Activated CD4-positive, alpha-beta T cell treated with anti-CD3 and anti-CD28 coated beads, Interleukin-2, Interleukin-6, amounts not matched to agents 100 ng/mL and 50 ng/mL, durations not matched to agents 16 hours and 8 hours (primary cell): ENCODE measurements at places on chromosomes 11 and 22.

- no peak for DNase-seq
These were observed 11.4 kb downstream of the GNB1L start for GRCh38 chr22:19843107-19843856.

- no peak for DNase-seq
These were observed 7.9 kb upstream of the AGBL2 start for GRCh38 chr11:47723041-47723440.

DNA sequence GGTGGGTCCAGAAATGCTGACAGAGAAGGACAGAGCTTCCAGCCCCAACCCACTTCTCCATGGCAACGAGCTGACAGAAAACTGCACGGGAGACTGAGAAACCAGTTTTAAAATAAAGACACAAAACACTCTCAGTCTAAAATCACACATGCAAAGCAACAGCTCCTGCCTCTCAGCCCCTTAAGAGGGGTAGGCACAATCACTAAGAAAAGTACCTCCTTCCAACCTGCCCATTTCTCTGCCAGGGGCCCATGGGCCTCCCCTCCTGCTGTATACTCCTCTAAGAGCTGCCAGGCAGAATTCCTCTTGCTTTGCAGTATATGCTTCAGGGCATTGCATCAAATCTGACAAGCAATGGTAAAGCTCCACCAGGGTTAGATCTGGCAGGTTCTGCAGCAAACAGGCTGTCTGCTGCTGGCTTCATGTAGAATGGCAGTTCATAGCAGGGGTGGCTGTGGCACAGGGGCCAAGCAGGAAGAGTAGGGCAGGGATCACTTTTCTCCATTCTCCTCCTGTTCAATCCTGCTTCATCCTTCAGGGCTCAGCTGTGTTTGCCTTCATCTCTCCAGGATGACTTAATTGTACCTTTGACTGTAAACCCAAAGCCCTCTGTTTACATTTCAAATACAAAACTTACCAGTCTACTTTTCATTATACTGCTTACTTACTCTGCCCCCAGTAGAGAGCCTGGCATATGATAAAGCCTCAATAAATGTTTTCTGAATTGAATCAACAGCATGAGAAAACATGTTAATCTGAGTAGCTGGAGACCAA is 77.7 kb downstream of the KCNC1 start:
- DNase-seq: no peak

DNA sequence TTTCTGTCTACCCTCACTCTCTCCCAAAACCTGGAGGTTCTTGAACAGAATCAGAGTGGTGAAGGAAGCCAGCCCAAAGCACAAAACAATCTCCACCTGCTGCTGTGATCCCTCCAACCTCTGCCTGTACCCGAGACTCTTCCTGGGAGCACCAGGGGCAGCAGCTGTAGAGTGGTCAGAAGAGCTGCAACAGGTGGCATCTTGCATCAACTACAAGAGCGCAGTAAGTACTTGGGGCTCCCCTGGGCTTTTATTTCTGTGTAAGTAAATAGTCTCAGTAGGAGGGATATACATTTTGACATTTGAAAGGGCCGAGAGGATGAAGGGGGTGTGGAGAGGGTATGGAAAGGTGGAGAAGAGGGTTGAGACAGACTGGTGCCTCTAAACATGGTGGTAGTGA is 8.3 kb upstream of the UBQLNL start:
- no peak for DNase-seq

DNA sequence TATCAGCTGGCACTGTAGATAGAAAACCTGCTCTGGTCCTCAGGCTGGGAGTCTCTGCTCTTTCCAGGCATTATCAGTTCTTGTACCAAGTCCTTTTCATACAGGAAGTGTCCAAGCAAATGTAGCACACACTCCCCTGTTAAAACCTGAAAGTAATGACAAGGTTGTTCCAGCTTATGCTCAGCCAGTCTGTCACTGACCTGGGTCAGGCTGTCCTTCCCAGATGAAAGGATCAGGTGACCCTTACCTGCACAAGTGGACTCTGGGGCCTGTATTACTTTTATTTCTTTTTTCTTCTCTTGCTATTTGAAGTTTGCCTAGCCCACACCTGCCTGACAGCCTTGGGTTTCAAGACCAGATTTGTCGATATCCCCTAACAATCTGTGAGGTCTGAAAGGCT is 156.3 kb upstream of the SESN3 start:
- no peak for DNase-seq
